ENCODE measurements at places on chromosomes 5 and 9.

GRCh38 chr9:113567361-113568080, 104.0 kb downstream of the RGS3 start:
- H3K27me3 ChIP-seq = peaks cover 8% of the 10 kb centered on the region
- H3K36me3 ChIP-seq = peaks cover 4% of the 10 kb centered on the region
- no peak overlapping the region for H3K27ac ChIP-seq
- peaks cover 12% of the 10 kb centered on the region for H3K4me1 ChIP-seq

GRCh38 chr5:138844125-138844461, 31.0 kb downstream of the LRRTM2 start:
- H3K36me3 ChIP-seq = peaks cover 5% of the 10 kb centered on the region
- H3K4me1 ChIP-seq = peaks cover 28% of the 10 kb centered on the region
- peak overlapping the region; percentile 73 for H3K27ac ChIP-seq
- H3K27me3 ChIP-seq = no peaks in the 10 kb centered on the region
- no peak for DNase-seq

GRCh38 chr5:140881889-140882590, at the start of gene PCDHA13:
TSS of gene PCDHA13 (plus strand) at chr5:140882124. CDS start at chr5:140882269, 145 bp downstream.
- DNase-seq = no peak
- no peaks in the 10 kb centered on the region for H3K4me1 ChIP-seq
- peak within 1 kb of the TSS; percentile 62 for H3K27ac ChIP-seq
- H3K4me3 ChIP-seq = no peak within 1 kb of the TSS
- no peaks in the 10 kb centered on the region for H3K27me3 ChIP-seq

GRCh38 chr9:125089331-125089730, 54.0 kb downstream of the SCAI start:
- no peak for DNase-seq
- H3K27me3 ChIP-seq = no peaks in the 10 kb centered on the region
- no peak overlapping the region for H3K27ac ChIP-seq
- H3K4me1 ChIP-seq = peaks cover 16% of the 10 kb centered on the region
- H3K4me3 ChIP-seq = no peak overlapping the region

Measured in progenitor cell of endocrine pancreas (in vitro differentiated cells).